Lung (tissue), 17 donors: ENCODE measurements at places on chromosomes 4 and X.

GRCh38 chr4:149441338-149441737 lies 374.3 kb downstream of the IQCM start:
- no peak for DNase-seq

GRCh38 chr4:176302283-176303275 lies 17.2 kb upstream of the SPCS3 start:
- DNase-seq = no peak

DNA sequence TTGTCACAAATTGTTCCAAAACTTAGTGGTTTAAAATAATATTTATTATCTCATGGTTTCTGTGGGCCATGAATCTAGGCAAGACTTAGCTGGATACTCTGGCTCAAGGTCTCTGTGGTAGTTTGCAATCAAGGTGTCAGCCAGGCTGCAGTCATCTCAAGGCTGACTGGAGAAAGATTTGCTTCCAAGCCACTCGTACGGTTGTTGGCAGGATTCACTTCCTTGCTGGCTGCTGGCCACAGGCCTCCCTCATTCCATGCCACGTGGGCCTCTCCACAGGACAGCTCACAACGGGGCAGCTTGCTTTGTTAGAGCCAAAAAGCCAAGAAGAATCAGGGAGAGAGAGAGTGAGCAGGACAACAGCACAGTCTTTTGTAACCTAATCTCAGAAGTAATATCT lies 101.4 kb downstream of the WWC2 start:
- peak; percentile 49 for DNase-seq

DNA sequence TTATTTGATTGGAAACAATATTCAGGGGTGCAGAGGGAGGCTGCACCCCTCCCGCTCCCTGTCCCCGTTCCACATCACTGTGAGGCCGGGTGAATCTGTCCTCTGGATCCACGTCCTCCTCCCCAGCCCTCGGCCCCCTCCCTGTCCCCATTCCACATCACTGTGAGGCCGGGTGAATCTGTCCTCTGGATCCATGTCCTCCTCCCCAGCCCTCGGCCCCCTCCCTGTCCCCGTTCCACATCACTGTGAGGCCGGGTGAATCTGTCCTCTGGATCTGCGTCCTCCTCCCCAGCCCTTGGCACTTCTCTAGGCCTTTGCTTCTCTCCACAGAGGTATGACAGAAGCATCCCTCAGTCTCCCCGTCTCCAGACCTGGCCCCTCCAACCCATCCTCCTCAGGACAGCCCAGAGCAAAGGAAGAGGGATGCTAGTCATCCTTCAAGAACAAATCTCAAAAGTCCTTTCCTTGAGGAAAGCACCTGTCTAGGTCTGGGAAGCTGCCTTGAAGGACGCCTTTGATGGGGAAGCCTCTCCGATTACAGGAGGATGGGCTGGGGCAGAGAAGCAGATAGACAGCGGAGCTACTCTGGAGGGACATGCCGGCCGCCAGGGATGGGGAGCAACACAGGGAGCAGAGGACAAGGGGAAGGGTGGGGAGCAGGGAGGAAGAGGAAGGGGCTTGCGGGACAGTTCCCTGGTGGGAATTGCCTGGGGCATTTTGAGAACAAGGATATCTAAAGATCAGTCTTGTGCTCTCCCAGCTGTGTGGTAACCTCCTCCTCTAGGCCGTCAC lies 10.8 kb upstream of the AFAP1 start:
- no peak for DNase-seq

DNA sequence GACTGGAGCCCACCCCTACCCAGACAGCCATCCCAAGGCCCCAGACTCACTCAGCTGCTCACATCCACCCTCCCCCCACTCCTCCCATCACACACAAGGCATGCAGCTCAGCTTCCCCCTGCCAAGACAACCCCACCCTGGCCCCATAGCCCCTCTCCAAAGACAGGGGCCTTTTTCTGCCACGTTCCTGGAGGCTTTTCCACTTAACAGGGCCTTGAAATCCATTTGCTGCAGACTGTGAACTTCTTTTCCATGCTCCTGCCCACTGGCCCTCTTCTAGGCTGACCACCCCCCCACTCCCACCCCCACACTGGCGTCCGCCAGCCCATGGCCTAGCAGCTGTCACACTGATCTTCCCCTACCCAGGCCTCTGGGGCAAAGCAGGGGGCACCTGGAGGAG lies 76.0 kb downstream of the PJA1 start:
- no peak for DNase-seq

- no peak for DNase-seq
These were observed 853.4 kb downstream of the STIM2 start for GRCh38 chr4:27714073-27714472.

- DNase-seq = no peak
These were observed 168.9 kb downstream of the HS3ST1 start for GRCh38 chr4:11259837-11260236.

- DNase-seq = no peak
These were observed 22.8 kb downstream of the GABRB1 start for GRCh38 chr4:47054130-47054529.

DNA sequence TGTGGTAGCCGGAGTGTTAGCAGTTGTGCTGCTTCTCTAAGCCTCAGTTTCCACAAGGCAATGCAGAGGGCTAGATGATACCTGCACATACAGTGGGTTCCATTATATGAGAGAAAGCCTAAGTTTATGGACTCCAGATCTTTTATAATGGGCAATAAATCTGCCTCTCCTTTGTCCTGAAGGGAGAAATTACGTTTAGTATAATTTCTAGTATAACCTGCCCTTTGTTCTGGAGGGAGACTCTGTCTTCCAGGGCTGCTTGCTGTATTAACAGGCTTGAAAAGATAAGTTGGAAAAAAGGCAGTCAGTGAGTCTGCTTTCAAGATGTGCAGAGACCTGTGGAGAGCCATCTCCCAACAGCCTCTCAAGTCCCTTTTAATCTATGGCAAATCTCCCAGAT lies 42.8 kb downstream of the ZNF81 start:
- DNase-seq = no peak

GRCh38 chr4:3174371-3175338 lies 74.3 kb upstream of the MSANTD1 start:
- DNase-seq = no peak

DNA sequence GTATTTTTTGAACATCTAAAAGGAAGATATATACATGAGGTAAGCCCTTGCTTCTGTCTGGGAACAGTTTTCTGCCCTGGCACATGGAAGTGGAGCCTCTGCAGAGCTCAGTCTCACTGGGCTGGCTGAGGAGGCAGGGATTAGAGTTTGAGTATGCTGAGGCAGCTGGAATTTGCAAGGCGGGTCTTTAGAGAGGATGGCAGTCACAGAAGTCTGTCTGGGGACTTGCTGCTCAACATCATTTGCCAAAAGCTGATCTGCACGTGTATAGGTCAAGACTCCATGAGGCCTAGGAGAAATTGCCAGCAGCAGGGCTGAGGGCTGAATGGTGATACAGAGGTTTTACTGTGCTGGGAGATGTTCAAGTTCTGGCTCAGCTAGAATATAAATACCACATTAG lies 163.6 kb upstream of the ANK2 start:
- DNase-seq = no peak

- no peak for DNase-seq
These were observed 202.6 kb upstream of the BCOR start for GRCh38 chrX:40300286-40300890.

DNA sequence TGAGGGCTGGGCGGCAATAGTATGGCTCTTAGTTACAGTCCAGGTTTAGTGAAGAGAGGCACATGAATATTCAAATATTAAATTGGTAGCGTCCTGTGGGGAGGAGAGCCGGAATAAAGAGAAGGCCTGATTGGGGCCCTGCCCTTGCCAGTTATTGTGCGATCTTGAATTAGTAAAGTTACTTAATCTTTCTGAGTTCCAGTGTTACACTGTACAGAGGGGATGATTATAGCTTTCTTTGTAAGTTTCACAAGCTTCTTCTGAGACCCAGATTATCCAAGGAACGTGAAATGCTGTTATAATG lies 1.2 kb downstream of the METAP1 start:
- no peak for DNase-seq

GRCh38 chr4:163665521-163666331 lies 171.2 kb downstream of the TMA16 start:
- DNase-seq = no peak

- no peak for DNase-seq
These were observed 57.5 kb upstream of the SMIM10 start for GRCh38 chrX:134933248-134933647.

DNA sequence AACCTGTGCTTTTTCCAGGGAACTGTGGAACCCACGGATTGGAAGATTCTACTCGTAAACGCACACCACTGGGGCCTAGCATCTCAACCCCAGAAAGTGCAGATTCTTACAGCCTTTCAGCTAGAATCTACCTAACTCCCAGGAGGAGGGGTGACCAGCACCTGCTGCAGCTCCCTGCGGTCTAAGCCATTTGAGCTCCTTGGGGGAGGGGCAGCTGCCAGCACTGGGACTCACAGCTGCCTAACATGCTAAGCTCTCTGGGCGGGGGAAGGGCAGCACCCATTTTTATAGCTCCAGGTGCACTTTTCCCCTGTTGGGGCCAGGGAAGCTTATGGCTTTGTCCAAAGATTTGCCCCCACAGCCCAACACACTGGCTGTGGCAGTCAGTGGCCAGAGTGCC lies 595.7 kb upstream of the EPHA5 start:
- DNase-seq = no peak
